ENCODE measurements at places on chromosomes 6 and 20.

DNA sequence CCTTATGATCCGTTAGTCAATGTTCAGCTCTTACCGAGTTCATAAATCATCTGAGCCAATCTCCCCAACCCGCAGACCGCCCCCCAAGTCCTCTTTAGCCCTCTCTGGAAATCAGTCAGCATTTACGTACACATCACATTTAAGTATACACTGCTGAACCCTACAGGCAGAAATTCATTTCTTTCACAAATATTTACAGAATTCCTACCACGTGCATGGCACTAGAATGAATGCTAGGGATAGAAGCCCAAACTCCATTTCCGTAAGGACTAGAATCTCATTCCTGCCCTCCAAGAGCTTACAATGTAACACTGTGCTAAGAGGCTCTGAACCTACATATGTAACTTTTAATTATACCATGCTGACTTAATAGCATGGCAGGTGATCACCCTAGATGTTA is 1.8 kb downstream of the OSER1 start:
- no peak for ATAC-seq

DNA sequence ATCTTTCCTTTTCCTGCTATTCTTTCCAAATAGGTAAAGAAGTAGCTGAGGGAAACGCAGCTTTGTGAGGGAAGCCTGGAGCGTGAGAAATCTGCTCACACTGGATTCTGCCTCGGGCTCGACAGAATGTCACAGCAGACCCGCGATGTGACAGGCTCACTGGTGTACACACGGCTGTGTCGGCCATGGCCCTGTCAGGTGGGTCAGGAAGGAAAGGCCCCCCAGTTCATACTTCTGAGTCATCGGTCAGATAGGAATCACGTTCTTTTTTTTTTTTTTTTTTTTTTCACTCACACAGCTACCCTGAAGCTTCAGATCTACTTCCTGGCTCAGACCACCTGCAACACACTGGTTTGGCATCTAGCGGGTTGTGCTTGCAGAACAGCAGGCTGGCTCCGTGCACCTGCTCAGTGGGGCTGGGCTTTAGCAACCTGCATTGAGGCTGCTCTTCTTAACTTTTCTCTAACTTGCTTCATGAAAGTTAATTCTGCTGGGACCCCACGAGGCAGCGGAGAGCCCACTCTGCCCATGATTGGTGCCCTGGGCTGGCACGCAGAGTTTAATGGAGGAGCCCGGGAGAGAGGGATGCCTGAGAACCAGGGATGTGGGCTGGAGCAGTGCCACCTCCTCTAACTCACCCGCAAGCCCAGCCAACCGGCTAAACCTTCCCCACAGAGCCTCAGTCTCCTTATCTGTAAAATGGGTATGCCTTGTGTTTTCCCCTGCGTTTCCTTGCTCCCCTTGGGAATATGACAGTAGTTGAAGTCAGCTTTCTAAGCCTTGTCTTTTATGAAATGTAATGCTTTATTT is 61.5 kb upstream of the FNDC1 start:
- peak; percentile 30 for ATAC-seq

DNA sequence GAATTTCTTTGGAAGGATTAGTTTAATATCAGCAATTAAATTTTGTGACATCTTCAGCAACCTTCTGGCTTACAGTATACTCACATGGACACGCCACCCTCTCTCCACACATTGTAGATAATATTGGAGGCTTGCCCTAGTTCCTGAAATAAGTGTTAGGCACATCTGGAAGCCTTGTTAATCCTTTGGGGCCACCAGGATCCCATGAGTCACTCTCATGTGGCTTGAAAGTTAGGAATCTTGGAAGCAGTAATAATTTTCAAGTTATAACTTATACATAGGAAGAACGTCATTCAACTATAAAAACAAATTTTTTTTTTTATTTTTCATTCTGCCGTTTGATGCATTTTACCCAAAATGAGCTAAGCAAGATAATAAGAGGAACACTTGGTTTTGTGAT is 20.5 kb downstream of the LAMA4 start:
- ATAC-seq: no peak

GRCh38 chr20:57653546-57653900 is 33.3 kb upstream of the ZBP1 start:
- ATAC-seq: no peak

DNA sequence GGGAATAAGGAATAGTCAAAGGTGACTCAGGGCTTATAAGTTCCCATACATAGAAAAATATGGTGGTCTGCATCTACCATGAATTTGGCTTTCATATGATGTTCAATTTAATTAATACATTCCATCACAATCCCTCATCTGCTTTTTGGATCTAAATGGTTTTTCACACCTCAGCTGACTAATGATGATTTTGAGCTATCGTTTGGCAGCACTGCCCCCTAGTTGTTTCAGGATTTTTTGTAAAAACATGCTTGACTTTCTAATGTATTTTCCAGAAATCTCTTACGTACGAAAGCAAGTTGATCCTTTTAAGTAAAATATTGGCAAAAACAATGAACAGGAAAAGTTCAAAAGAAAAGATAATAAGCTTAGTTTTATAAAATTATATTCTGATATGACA is 408.6 kb upstream of the ADGRB3 start:
- no peak for ATAC-seq

DNA sequence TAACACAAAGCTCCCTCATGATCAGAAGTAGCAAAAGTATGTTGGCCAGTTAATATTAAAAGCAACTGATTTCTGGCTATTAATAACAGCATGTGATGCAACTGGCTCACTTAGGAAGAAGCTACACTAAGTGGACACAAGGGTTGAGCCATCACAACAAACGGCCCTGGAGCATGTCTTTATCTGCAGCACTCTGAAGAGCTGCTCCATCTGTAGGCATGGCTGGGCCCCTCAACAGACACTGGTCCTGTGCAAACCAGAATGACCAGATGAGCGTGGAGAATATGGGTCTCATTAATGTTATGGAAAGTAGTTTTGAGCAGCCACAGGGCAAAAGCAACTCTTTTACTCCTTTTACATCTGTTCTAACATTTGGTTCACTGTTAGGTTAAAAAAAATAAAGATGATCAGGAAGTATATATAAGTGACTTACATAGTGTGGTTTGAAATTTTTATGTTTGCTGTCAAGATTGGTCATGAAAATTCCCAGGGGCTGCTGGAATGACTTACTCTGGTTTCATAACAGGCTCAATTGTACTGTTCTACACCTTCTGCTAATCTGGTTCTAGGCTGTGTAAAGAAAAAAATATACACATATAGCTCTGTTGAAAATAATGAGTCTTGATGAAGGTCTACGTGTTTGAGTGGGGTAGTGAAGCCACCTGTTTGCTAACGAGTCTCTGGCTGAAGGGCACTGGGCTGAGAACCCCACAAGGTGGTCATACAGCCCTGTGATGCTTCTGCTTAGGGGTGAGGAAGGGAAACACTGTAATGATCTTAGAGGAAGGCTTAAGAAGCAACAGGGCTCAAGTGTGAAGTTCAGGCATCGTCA is 58.1 kb downstream of the INSM1 start:
- peak; percentile 55 for ATAC-seq

DNA sequence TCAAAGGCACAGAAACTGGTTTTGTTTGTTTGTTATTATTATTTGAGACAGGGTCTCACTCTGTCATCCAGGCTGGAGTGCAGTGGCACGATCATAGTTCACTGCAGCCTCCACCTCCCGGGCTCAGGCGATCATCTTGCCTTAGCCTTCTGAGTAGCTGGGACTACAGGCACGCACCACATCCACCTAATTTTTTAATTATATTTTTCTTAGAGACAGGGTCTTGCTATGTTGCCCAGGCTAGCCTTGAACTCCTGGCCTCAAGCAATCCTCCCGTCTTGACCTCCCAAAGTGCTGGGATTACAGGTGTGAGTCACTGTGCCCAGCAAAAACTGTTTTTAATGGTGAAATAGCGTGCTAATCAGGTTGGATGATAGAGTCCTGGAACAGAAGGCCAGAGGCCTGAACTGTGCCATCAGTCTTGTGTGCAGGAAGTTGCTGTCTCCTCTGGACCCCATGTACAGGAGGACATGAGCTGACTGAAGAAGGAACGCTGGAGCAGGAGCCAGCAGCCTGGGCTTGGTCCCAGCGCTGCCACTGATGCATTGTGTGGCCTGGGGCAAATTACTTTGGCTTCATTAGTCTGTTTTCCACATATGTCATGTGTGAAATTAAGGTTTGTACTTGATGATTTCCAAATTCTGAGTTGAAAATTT is 4.9 kb downstream of the TM9SF4 start:
- no peak for ATAC-seq

- ATAC-seq: no peak
These were observed 28.5 kb downstream of the C6orf15 start for GRCh38 chr6:31083742-31084354.
